ENCODE measurements at places on chromosomes 13 and 19.
A peak's percentile ranks its signal among the peaks of the same experiment; 100 is the strongest.

DNA sequence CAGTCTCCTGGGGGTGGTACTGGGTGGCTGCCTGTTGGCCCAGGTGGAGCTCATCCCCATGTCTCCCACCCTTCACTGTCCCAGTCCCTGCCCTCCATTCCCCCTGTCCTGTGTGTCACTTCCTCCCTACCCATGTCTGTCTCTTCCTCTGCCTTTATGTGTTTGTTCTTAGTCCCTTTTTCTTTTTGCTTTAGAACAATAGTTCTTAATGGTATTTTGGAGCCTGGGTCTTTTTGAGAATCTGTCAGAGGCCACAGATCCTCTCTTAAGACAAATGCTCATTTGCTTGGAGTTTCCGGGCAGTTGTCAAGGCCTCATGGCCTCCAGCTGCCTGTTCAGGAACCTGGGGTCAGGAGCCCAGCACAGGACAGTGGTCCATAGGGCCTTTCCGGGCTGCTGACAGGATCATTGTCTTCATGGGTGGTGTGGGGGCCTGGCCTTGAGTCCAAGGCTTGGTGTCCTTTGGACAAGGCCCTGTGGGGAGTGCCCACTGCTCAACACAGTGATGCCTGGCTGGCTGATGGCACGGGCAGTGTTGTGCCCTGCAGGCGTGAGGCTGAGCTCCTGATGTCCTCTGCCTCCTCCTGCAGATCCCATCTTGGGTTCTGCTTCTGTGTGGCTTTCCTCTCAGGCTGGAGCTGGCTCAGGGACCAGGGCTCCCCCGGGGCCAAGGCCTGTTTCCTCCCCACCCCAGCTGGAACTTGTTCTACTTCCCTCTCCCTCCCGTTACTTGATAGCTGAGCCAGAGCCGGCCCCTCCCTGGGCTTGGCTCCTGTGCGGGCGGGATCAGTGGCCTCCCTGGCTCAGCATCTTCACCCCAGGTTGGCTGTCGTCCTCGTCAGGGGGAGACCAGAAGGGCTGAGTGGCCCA, 3.5 kb downstream of the EGLN2 start:
- peak; percentile 35 for DNase-seq

- DNase-seq, result no peak
Measured at GRCh38 chr13:80664950-80665349, 324.0 kb upstream of the SPRY2 start.

DNA sequence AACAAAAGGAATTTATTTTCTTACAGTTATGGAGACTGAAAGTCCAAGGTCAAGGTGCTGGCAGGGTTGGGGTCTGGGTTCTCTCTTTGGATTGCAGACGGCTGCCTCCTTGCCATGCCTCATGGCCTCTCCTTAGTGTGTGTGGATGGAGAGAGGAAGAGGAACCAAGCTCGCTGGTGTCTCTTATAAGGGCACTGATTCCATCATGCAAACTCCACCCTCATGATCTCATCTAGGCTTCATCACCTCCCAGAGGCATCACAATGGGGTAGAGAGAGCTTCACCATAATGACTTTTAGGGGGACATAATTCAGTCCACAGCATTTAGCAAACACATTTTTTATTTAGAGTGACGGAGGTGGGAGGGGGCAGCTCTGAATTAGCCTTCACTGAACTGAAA, 104.9 kb upstream of the ABCC4 start:
- DNase-seq, result peak; percentile 31

GRCh38 chr19:34523408-34523807, 41.9 kb downstream of the WTIP start:
- no peak for DNase-seq

DNA sequence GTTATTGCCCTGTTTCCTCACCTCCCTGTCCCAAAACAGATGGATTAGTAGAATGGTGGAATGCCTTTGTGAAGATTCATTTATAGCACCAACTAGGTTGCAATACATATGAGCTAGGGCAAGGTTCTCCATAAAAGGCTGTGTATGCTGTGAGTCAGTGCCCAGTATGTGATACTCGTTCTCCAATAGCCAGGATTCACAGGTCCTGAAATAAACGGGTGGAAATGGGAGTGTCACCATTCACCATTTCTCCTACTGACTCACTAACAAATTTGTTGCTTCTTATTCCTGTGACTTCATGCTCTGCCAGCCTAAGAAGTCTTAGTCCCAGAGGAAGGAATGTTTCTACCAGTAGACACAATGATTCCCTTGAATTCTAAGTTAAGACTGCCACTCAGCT, 1745.4 kb downstream of the SLITRK1 start:
- DNase-seq, result no peak

DNA sequence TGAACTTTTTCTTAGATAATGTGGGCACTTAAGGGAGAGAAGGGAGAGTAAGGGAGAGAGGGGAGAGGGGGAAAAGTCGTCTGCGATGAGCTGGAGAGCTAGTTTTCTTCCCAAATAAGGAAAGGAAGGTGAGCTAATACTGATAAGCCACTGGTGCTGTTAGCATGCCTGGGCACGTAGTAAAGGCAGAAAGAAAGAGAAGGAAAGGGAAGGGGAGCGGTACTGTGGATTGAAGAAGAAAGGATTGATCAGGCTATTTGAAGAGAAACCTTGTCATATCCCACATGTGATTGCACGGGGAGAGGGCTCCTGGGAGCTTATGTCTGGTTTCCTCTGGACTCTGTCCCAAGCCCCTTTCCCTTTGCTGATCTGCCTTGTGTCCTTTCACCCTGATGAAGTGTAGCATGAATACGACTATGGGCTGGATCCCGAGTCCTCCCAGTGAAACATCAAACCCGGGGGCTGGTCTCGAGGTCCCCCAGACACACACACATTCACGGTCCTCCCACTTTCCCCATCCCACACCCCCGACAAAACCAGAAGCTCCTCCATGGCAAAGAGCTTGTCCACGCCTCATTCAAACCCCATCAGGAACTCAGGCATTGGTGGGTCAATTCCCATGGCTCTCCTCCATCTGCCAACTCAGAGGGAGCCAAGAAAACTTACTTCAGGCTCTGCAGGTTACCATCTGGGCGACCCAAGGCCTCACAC, 30.6 kb downstream of the NLRP13 start:
- no peak for DNase-seq

DNA sequence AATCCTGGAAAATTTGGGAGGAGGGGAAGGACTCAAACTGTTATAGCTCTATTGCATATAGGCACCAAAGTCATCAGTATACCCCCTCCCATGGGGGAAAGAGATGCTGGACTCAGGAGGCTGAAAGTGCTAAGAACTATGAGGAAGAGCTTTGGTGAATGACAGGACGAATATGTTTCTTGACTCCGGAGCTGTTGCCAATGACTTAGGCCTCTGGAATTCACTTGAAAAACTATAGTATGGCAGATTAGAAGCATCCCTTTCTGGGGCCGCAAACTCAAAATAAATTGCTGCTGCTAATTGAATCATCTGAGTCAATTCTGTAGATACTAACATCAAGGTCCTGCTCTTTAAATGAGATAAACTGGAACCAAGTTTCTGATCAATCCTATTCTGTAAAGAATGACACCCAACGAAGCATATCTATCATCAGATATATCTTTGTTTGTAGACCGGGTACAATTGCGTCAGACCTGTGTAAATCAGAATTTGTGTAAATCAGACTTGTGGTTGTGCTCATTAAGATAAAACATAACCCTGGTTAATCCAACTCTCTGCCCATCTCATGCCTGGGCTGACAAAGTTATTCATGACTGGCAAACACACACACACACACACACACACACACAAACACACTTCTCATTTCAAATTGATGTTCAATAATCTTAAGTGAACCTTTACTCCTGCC, 1793.8 kb upstream of the PCDH20 start:
- DNase-seq, result no peak

- DNase-seq, result peak; percentile 63
Measured at GRCh38 chr19:56838024-56838908, 2.3 kb downstream of the PEG3 start.

DNA sequence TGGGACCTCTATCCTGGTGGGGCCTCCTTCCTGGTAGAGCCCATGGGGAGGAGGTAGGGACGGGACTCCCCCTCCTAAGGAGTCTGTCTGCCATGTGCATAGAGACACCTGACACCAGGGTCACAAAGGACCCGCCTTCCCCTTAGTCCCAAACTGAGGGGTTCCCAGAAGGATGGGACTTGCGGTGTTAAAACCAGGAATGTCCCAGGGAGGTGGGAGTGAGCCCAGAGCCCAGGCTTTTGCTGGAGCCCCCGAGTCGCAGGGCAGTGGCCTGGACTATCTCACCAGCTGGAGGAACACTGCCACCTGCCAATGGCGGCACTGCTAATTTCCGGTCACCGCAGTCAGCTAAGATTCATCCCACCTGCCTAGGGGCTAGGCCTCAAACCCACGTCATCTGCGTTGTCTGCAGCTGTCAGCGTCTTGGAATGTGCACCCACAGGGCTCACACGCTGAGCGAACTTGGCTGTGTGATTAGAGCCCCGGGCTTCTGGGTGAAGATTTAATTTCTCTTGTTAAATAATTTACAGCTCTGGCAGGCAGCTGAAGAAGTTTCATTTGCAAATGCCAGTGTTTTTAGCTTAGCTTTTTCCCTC, 31.9 kb upstream of the ATP11A start:
- no peak for DNase-seq

- no peak for DNase-seq
Measured at GRCh38 chr13:26760832-26761582, 421 bp upstream of the GPR12 start.

DNA sequence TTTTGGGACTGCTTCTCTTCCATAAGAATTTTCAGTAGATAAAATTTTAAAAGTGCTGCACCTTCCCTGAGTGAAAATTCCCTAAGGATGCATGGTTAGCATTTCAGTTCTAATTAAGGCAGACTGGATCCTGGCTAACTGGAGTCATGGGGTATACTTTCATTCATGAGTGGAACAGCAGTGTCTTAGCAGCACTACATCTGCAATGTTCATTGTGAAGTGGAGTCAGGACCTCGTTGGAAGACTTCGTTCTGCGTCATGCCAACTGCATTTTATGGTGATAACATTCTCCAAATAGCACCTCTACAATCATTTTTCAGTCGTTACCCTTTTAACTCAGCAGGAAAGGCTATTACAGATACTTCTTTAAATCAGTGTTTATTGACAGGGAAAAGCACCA, 25.5 kb downstream of the PHF11 start:
- DNase-seq, result no peak

- no peak for DNase-seq
Measured at GRCh38 chr13:95044452-95045205, 256.6 kb downstream of the ABCC4 start.

DNA sequence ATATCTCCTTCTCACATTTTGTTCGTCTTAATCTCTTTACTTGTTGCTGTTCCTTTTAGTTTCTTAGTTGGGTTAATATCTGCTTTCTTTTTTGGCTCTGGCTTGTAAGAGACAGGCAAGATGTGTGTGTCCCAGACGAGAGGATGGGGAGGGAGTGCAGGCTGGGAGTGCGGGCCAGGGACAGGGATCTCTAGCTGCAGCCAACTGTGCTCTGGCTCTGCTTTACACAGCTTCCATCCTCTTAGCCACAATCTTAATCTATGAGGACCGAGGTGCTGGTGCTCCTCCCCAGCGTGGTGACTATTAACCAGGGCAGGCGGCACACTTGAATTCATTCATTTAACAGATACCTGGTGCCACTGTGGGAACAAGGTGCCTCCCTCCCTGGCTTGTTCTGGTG, 70.9 kb upstream of the WASF3 start:
- no peak for DNase-seq

GRCh38 chr13:23695196-23695595, 125.0 kb downstream of the TNFRSF19 start:
- no peak for DNase-seq

DNA sequence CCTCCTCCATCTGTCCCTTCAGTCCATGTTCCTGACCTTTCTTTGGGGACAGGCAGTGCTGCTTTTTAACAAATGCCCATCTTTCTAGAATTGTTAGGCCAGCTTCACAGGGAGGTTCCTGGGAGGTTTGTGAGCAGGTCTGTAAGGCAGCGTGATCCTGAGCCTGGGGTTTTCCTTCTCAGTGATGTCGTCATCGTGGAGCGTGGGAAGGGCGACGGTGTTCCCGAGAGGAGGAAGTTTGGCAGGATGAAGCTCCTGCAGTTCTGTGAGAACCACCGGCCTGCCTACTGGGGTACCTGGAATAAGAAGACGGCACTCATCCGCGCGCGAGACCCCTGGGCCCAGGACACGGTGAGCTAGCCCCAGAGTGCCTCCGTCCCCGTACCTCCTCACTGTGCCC, 26.8 kb downstream of the CHAF1A start:
- peak; percentile 60 for DNase-seq

- DNase-seq, result no peak
Measured at GRCh38 chr13:73902296-73902695, 231.9 kb downstream of the KLF12 start.

GRCh38 chr13:48739386-48739964, 85.7 kb downstream of the CYSLTR2 start:
- DNase-seq, result no peak

DNA sequence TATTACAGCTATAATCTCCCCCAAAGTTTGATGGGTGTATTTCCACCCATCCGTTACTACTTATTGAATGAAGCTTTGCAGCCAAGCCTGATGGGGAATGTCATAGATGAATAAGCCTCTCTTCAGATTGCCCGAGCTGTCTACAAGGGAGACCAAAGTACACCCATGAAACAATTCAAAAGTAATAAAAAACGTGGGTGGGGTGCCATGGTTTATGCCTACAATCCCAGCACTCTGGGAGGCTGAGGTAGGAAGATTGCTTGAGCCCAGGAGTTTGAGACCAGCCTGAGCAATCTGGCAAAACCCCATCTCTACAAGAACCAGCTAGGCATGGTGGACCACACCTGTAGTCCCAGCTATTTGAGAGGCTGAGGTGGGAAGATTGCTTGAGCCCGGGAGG, 419.2 kb downstream of the FGF9 start:
- DNase-seq, result no peak

DNA sequence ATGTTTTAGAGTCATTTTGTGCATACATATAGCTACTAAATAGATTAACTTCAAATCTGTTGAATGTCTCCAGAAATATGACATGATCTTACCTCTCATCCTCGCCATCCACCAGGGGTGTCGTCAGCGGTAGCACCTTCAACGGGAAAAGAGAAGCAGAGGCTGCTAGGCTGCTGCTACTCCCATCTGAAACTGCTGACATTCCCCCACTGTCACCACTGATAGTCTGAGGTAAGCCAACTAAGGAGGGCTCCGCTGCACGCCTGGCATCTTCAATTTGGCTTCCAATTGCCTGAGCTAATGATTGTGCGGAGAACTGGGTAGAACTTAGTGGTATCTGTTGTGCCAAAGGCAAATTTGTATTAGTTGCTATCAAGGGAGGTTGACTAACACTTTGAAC, 3.1 kb downstream of the TSC22D1 start:
- no peak for DNase-seq

DNA sequence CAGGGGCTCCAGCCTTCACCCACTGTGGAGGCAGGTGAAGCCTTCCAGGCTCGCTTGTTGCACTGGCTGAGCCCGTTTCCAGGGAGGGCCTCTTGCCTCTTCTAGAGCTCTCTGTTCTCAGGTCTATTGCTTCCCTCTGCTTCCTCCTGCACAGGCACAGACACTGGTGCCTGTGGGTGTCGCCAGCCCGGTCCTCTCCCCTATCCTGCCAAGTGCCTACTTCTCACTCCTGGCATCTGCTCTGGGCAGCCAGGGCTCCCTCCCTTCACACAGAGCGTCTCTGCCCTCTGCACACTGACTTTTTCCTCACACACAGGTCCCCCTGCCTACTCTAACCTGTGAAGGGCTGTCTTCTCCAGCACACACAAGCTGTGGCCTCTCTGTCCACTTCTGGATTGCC, 60.3 kb downstream of the SLC7A9 start:
- DNase-seq, result no peak

Data from inflammatory macrophage treated with lipopolysaccharide for 1 hour (primary cell).